Activated CD8-positive, alpha-beta T cell treated with anti-CD3 and anti-CD28 coated beads for 36 hours (primary cell): ENCODE measurements at places on chromosomes 11 and 22. TPM values are rescaled to one million over a fixed set of nuclear protein-coding genes. Genes with fewer than 3 reads are reported as not detected.

OR10D3 gene
- not detected for total RNA-seq

FOSL1 gene
- 9.9 TPM for total RNA-seq

ASRGL1 gene
- total RNA-seq: 6.7 TPM

RDX gene
- total RNA-seq: 41.2 TPM

NNMT gene
- total RNA-seq: not detected

OR5A2 gene
- total RNA-seq: not detected

DCDC1 gene
- not detected for total RNA-seq

TMEM109 gene
- 93.2 TPM for total RNA-seq

MPZL2 gene
- 26.2 TPM for total RNA-seq

ACCSL gene
- not detected for total RNA-seq

OR52A1 gene
- total RNA-seq: not detected

CNTF gene
- 1.8 TPM for total RNA-seq

SPATA19 gene
- total RNA-seq: not detected

KCNK7 gene
- total RNA-seq: 0.77 TPM

OR52I2 gene
- total RNA-seq: not detected

ASCL3 gene
- not detected for total RNA-seq

PACSIN3 gene
- total RNA-seq: 8.0 TPM

PLA2G3 gene
- not detected for total RNA-seq

GAS2L1 gene
- 0.36 TPM for total RNA-seq

ART1 gene
- not detected for total RNA-seq

HMOX1 gene
- total RNA-seq: 0.22 TPM

FOLH1 gene
- total RNA-seq: not detected

PATE2 gene
- total RNA-seq: not detected

NAALAD2 gene
- not detected for total RNA-seq

DGAT2 gene
- total RNA-seq: 1.8 TPM

SCGB1A1 gene
- total RNA-seq: not detected
